ENCODE measurements at places on chromosomes 1 and 21. TPM values are rescaled to one million over a fixed set of nuclear protein-coding genes. Genes with fewer than 3 reads are reported as not detected.
A peak's percentile ranks its signal among the peaks of the same experiment; 100 is the strongest.

L1TD1 gene
- total RNA-seq, result not detected

RGS8 gene
- total RNA-seq, result not detected

FALEC gene
- total RNA-seq, result not detected

RAB3B gene
- 2.2 TPM for total RNA-seq

ANKRD45 gene
- total RNA-seq, result 0.23 TPM

ZC3H11A gene
- total RNA-seq, result 61.3 TPM

ETNK2 gene
- total RNA-seq, result 10.5 TPM

CSF3R gene
- total RNA-seq, result not detected

IFI44L gene
- total RNA-seq, result 1.5 TPM

DNA sequence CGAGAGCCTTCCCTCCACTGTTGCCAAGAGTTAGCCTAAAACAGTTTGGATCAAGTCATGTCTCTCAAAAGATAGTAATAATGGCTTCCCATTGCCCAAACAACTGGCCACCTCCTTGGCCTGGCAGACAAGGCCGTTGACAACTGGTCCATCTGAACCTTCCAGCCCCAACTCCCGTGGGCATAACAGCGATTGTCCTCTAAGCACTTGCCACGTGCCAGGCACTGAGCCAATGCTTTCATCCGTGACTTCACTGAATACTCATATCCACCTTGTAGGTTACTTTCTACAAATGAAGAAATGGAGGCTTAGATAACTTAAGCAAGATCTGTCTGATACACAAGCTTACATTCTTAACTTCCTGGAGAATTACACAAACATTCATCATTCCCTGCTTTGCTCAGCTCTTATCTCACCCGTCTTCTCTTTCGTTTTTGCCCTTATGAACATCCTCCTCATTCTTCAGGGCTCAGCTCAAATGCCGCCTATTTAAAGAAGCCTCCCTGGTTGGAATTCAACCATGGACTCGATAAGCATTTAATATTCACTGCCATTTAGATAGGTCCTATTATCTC, 106.4 kb downstream of the KCND3 start:
- no peak for DNase-seq

GRCh38 chr1:174497478-174497877, 49.7 kb downstream of the GPR52 start:
- DNase-seq, result no peak

GRCh38 chr1:9659328-9659727, 7.8 kb downstream of the PIK3CD start:
- DNase-seq, result peak; percentile 52

DNA sequence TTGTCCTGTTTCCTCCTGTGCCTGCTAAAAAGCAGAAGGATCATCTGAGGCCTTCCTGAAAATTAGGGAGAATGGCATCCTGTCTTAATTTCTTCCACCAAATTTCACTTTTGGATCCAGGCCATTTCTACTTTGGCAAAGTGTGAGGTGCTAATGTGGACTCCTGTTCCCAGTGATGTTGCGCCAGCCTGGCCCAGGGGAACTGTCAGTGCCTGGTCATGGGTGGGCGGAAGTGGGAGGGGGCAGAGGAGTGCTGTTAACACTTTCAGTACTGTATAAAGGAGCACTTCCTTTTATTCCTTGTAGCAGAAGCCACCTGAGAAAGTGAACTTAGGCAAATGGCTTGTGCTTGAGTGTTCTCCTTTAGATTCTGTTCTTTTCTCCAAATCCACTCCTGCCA, 19.9 kb downstream of the ELAPOR1 start:
- DNase-seq, result no peak

- no peak for DNase-seq
Measured at GRCh38 chr1:84078842-84079202, 65.2 kb upstream of the PRKACB start.

GRCh38 chr1:226987623-226988333, 47.7 kb downstream of the COQ8A start:
- no peak for DNase-seq

DNA sequence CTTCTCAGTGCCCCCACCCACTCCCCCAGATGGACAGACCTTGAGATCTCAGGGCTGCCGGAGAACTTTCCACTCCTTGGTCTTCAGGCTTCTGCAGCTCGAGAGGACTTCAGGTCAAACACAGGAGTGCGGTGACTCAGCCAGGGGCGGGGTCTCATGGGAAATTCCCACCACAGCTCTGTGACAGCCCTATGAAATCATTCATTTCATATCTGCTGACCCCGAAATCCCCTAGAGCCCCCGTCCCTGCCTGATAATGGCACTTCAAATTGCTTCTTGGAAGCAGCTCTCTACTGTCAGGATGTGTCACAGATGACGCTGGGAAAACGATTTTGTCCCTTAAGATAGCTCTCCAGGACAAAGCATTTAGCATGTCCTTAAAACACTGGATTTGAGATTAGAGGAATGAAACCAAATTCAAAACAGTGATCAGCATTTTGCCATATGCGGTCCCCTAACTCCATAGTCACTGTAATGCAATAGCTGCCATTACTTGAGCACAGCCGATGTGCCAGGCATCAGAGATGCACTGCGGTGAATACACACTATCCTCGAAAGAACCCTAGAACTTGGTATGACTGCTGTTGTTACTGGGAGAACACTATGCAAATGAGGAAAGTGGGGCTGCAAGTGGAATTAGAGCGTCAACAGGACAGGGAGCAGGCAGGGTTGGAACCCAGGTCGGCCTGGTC, at the start of gene TNFRSF9:
TSS of gene TNFRSF9 (minus strand) at position 95 of the 692 bp plus-strand sequence. CDS start 845 bp downstream, outside the sequence.
- DNase-seq, result peak; percentile 91

DNA sequence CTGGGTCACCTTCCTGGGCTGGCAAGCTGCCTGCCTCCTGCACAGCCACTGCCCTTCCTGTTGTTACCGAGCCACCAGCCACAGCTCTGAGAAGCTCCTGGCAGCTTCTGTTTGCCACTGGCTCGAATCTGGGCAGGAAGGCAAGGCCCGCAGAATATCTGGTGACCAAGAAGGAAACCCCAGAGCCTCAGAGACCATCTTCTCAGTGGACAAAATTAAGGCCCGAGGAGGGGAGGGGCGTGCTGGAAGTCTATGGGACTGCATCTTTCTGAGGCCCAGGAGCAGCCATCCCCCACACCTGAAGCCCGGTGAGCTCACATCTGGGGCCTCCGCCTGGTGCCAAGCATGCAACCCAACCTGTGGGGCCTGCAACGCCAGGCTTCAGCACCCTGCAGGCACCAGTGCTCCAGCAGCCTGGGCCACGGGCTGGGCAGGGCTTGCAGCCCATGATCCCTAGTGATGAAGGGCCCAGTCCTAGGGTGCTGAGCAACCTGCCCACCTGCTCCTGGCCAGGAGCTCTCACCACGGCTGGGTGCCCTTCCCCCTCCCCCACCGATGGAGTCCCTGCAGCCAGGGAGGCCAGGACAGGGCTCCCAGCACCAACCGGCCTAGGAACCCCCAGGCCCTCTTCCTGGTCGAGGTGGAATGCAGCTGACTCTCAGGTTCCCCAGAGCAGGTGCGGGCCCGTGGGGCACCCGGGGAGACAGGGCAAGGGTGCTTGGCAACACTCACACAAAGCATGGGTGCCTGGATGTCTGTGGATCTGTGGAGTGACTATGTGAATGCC, 879 bp downstream of the CPTP start:
- DNase-seq, result no peak

- DNase-seq, result no peak
Measured at GRCh38 chr1:52926864-52927211, 238 bp upstream of the SCP2 start.

DNA sequence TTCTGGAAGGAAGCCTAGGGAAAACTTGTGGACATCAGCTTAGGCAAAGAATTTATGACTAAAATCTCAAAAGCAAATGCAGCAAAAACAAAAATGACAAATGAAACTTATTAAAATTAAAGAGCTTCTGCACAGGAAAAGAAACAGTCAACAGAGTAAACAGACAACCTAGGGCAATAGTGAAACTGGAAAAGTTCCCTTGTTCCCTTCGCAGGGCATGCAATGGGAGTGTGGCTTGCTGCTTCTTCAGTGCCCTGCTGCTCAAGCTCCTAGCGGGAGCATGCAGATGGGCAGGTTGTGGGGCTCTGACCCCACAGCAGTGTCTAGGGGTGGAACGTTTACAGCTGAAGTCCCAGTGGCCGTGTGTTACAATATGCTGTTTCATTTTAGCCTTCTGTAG, 1797.4 kb downstream of the NCAM2 start:
- no peak for DNase-seq

- peak; percentile 43 for DNase-seq
Measured at GRCh38 chr1:11431941-11432507, 46.9 kb upstream of the DISP3 start.

DNA sequence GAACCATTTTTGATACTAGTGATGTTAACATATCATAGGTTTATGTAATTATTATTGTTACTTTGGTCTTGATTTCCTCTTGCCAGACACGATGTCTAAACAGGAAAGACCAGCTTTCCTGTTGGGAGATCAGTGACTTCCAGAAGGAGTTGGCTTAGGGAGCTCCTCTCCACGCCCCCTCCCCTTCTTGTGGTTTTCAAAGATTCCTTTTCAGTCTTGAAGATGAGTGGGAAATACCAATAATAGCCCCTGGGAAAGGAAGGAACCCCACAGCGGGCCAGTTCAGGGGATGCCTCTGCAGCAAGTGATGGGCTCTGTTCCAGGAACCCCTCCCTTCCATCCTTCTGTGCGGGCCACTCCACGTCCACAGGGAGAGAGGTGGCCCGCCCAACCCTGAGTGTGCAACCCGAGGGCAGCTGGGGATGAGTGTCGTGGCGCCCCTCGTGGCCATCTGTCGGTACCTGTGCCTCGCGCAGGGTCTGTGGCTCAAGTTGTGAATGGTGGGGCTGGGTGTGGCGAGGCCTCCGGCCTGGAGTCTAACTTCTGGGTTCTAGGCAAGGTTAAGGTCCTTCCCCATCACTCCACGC, 65.7 kb downstream of the TLR5 start:
- DNase-seq, result no peak

- peak; percentile 19 for DNase-seq
Measured at GRCh38 chr1:214135886-214136285, 145.1 kb upstream of the SMYD2 start.

DNA sequence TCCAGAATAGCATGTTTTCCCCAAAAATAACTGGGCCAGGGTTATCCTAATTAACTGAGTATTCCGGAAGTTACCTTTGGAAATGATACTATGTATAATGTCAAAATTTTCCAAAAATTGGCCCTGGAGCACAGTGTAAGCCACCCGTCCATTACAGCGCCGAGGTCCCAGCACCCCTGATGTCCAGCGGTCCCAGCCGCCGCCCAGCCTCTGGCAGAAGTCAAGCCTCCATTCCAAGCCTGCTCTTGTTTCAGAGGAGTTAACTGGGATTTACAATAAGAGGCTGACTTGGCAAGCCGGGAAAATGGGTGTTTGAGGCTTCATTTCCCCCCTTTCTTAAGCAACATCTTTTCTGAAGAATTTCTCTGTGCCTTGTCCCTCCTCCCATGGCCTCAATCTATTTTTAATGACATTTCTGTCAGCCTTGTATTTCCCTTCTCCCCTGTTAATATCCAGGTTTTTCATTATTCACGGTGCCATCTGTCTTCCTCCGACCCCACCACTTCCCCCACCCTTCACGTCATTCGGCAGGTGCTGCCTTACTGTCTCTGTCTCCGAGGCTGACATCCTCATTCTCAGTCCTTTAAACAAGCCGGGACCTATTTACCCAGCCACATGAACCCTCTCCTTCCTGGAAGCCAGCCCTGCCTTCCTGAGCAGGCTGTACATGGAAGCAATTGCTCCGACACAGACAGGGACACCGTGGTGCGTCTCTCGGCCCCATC, 490.9 kb downstream of the NPHP4 start:
- DNase-seq, result no peak

DNA sequence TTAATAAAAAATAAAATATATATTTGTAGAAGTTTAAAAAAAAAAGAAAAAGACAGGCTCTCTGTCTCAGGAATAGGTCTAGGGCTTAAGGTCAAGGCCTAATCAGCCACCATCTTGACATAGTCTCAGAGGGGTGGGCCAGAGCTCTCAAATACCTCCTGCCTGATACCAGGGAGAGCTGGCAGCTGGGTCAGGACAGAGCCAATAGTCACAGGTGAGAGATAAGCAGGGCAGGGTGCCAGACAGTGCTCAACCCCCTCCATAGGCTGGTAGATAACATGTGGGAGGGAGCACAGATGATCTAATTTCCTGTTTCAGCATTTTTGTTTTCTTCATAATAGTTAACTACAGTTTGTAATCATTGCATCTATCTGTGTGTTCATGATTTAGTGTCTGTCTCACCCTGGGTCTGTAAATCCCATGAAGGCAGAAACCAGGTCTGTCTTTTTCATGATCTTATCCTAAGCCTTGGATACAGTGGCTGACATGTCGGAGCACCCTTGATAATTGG, 152.0 kb upstream of the GRIK3 start:
- no peak for DNase-seq

DNA sequence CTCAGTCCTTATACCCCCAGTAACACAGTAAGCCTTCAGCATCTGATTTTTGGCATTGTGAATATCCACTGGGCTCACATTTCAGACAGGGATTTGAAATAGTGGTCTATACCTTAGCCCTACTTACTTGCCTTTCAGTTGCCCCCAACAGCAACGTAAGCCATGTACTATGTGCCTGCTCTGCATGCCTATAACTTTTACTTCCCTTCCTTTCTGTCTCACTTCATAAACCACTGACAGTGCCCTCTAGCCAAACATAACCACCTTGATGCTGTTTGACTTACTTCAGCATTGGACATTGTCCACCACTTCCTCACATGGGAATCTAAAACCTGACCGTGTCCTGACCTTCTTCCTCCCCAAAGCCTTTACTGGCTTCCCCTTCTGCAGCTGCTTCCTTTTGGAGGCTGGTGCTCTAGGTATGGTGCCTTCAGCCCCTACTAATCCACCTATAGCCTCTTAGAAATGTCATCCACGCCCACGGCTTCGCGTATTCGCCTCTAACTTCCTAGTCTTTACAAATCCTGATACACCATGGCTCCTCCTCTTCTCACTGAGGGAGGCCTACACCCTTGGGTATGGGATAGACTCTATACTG, 3.6 kb upstream of the ZNF672 start:
- no peak for DNase-seq

DNA sequence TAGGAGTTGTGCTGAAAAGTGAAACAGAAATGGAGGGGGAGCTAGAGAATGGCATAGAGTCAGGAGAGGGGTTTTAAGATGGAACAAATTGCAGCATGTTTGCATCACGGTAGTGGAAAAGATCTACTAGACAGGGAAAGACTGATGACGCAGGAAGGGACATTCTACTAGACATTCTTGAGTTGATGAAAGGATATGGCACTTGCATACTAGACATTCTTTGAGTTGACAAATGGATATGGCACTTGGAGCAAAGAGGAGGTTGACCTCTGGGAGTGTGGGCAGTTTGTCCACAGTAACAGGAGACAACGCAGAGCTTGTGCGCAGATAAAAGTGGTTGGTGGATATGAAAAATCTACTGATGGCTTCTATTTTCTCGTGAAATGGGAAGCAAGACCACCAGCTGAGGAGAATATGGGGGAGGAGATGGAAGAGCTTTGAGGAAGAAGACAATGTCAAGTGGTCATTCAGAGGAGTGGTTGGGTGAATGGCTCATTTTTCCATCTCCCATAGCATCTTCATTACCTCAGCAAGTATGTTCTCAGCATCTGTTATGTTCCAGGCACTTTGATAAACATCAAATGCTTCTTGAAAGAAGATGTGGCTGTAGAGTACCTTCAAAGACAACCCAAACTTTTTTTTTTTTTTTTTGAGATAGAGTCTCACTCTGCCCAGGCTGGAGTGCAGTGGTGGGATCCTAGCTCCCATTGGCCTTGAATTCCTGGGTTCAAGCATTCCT, 2.4 kb upstream of the CTPS1 start:
- no peak for DNase-seq

Measured in Daoy (cell line).